ENCODE measurements at places on chromosomes 4 and X. TPM values are rescaled to one million over a fixed set of nuclear protein-coding genes. Genes with fewer than 3 reads are reported as not detected.

- DNase-seq, result no peak
Measured at GRCh38 chr4:55838356-55838755, 15.1 kb upstream of the EXOC1 start.

DNA sequence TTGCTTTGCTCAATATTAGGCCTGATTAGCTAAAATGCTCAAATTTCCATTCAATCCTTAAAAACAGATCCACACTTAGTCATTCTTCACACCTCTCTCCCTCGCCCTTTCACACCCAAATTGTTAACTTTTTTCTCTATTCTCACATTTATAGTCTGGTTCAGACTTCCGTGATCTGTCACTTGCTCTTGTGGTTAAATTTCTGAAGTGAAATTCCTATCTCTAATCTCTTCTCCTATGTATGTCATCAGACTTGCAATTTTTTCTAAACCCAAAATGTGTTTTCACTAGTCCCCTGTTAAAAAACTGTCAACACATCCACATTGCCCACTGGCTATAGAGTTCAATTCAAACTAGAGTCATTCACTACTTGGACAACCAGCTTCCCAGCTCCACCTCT lies 63.2 kb downstream of the SNCA start:
- no peak for DNase-seq

GRCh38 chr4:182083671-182084410 lies 159.4 kb upstream of the TENM3 start:
- no peak for DNase-seq

GRCh38 chrX:153801669-153802068 lies 7.2 kb downstream of the SSR4 start:
- DNase-seq, result no peak

GRCh38 chrX:118853596-118853995 lies 30.0 kb downstream of the ZCCHC12 start:
- no peak for DNase-seq

The CFAP299 gene
- total RNA-seq, result not detected

The ALB gene
- total RNA-seq, result not detected

The NUDT10 gene
- total RNA-seq, result 3.8 TPM

The CEP44 gene
- 15.3 TPM for total RNA-seq

The GLRA2 gene
- total RNA-seq, result not detected

Measured in thoracic aorta (tissue), 2 donors.